ENCODE measurements at places on chromosomes 6 and 20.
A peak's percentile ranks its signal among the peaks of the same experiment; 100 is the strongest.

DNA sequence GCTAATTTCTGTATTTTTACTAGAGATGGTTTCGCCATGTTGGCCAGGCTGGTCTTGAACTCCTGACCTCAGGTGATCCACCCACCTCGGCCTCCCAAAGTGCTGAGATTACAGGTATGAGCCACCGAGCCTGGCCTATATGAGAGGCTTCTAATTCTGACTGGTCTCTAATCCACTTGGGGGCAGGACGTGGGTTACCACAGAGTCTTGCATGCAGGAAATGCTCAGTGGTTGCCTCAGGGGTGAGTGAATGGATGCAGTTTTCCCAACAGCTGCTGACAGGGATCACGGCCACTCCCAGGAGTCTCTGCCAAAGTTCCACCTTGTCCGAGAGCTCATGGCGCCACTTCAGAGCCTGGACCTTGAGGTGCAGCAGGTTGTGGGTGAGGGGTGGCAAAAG, 6.4 kb upstream of the FANCE start:
- DNase-seq: no peak

- no peak for DNase-seq
Observed at GRCh38 chr6:42762950-42763349, 17.0 kb upstream of the TBCC start.

DNA sequence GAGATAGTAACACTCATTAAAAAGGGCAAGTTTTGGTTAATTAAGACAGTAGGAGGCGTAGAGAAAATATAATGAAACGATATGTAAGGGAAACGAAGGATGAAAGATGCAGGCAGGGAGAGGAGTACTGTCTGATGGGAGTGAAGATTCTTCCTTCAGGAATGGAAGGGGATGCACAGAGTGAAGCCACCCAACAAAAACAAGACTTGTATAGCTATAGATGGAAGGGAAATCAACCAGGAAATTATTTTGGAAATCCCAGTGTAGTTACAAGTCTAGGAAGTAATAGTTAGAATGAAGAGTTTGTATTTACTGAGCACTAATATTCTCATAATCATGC, 19.7 kb upstream of the HLA-DRB1 start:
- no peak for DNase-seq

- no peak for DNase-seq
Observed at GRCh38 chr20:32971703-32972161, 32.5 kb downstream of the SUN5 start.

GRCh38 chr20:36467076-36467999, 74.0 kb upstream of the MYL9 start:
- DNase-seq: peak; percentile 54

GRCh38 chr6:85496009-85496579, 46.2 kb downstream of the NT5E start:
- no peak for DNase-seq

- peak; percentile 28 for DNase-seq
Observed at GRCh38 chr6:28988536-28989311, 16.4 kb downstream of the ZNF311 start.

DNA sequence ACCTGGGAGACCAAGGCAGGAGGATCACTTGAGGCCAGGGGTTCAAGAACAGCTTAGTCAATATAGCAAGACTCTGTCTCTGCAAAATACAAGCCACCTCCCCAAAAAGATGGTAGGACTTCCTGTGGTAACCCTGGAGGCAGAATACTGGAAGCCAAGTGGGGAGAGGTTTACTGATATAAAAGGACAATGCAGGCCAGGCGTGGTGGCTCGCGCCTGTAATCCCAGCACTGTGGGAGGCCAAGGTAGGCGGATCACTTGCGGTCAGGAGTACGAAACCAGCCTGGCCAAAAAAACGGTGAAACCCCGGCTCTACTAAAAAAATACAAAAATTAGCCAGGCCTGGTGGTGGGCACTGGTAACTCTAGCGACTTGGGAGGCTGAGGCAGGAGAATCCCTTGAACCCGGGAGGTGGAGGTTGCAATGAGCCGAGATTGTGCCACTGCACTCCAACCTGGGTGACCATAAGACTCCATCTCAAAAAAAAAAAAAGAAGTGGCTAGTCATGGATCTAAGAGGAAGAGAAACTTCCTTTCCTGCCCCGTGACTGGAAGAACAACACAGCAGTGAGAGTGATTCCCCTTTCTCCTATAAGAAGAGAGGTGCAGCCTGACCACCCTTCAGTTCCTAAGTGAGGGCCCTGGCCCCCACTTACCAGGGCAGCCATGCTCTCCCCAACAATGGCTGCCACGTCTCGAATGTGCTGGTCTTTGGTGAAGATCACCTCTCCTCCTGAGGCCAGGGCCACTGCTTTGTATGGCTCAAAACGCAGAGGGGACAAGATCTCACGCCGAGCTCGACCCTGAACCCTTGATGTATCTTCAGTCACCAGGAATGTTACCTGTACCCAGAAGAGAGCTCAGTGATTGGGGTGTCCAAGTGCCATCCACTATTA, 6.2 kb downstream of the SAPCD1 start:
- DNase-seq: no peak

- DNase-seq: no peak
Observed at GRCh38 chr6:16700916-16701234, 60.4 kb downstream of the ATXN1 start.

- DNase-seq: no peak
Observed at GRCh38 chr6:111989743-111990142, 64.2 kb upstream of the CCN6 start.

- no peak for DNase-seq
Observed at GRCh38 chr20:6770786-6771100, 3.3 kb downstream of the BMP2 start.

- no peak for DNase-seq
Observed at GRCh38 chr6:160167604-160168399, 46.2 kb downstream of the SLC22A1 start.

GRCh38 chr20:46121184-46121930, 3.2 kb downstream of the CD40 start:
- no peak for DNase-seq

DNA sequence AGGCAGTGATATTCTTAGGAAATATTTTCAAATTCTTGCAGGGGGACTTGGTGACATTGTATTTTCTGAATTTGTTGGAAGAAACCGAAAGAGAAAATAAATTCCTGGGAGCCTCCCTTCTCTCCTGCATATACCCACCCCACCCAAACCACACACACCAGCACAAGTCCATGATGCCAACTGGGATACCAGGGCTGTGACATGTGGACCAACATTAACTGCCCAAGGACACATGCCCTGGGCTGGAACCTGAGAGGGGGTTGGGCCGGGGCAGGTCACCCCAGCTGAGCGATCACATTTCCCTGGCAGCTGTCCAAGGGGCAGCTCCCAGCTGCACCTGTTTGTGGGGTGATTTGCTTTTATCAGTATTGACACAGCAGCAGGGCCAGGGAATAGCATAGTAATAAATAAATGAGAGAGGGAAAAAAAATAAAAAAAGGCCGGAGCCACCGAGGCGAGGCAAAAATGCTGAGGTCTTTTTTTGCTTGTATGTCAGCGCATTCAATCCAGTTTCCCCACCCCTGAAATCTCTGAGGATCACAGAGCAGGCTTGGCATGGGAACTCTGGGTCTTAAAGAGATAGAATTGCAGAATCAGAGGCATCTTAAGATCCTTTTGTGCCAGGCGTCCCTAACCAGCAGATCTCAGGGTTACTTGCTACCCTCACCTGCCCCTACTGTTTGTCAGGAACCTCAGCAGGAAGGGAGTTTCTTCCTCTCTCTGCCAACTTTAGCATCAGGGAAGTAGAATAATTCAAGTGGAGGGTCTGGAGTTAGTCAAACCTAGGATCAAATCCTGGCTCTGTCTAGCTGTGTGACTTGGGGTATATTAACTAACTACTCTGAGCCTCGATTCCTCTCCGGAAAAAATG, 66.5 kb upstream of the PIM1 start:
- peak; percentile 31 for DNase-seq

DNA sequence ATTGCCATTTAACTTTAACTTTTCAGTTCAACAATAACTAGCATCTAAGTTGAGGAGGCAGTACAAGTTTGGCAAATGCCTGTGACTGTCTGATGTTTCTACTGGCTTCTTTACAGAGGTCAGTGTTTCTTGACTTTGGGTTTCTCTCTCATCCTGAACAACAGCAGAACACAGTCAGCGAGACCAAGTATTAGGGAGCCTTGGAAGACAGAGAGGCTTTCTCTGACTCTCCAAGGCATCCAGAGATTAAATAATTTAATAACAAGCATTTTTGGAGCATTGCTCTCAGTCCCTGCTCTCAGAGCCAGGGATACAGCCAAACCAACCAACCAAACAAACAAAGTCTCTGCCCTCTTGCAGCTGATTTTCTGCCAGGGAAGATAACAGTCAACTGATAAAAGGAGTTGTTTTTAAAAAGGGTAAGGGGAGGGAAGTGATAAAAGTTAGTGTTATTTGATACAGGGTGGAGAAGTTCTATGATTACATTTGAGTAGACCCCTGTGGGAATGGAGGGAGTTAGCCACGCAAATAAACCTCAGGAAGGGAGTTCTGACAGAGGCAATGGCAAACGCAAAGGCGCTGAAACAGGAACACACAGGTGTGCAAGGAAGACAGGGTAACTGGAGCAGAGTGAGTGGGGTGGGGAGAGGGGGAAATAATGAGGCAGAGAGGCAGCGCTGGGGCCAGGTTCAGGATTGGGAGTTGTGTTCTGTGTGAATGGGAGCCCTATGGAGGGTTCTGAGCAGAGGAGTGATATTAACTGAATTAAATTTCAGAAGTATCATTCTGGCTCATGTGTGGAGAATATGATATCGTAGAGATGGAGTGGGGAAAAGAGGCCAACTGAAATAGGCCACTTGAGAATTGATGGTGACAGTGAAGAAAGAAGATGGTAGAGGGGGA, 55.2 kb downstream of the SEL1L2 start:
- DNase-seq: no peak

- peak; percentile 17 for DNase-seq
Observed at GRCh38 chr20:44532259-44532980, 10.6 kb upstream of the SERINC3 start.

DNA sequence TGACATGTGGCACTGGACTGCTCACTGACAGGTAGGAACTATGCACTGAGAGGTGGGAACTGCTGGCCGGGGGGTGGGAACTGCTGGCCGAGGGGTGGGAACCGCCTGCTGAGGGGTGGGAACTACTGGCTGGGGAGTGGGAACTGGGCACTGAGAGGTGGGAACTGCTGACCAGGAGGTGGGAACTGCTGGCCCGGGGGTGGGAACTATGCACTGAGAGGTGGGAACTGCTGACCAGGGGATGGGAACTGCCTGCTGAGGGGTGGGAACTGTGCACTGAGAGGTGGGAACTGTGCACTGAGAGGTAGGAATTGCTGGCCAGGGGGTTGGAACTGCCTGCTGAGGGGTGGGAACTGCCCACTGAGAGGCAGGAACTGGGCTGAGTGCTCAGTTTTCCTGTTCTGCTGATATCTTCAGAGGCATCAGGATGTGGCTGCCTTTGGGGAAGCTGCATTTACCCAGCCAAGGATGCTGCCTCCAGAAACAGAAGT, 90.2 kb downstream of the THBS2 start:
- no peak for DNase-seq

- no peak for DNase-seq
Observed at GRCh38 chr6:107101211-107101610, 14.1 kb downstream of the BEND3 start.

DNA sequence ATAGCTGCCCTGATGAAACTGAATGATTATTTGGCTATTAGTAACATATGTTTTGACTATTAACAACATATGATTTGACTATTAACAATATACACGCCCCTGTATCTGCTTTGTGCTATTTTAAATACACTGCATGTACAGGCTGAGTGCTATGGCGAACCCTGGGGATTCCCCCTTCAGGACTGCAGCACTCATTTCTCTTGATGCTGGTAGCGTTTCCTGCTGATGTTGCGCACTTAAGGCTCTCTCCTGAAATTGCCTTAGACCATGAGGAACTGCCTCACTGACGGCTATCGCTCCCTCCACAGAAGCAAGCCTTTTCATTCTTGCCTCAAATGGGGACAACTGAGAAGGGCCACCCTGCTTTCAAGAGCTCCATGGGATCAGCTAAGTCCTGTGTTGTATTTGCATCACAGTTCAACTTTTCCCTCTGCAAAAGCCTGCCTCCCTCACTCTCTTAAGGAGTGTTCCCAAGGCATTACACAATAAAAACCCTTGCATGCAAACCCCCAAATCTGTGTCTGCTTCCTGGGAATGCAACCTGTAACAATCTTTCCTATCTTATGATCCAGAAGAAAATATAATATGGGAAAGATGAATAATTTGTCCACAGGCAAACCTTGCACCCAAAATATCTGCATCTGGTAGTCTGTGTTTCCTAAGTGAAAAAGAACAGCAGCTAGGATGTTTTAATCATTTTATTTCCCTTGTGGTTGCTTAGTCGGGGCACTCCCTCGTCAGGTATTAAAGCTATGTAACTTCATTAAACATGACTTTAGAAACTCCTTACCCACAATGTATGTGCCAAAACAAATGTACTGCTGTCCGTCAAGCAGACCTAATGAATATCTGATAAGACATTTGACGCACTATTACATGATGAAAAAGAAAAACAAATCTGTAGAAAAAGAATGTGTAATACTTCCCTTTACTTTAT, 456.4 kb downstream of the COL12A1 start:
- no peak for DNase-seq

GRCh38 chr6:142251930-142252445, 49.8 kb upstream of the ADGRG6 start:
- no peak for DNase-seq
